IPS DF 19.7 (cell line): ENCODE measurements at places on chromosomes 6 and 20.
A peak's percentile ranks its signal among the peaks of the same experiment; 100 is the strongest.

DNA sequence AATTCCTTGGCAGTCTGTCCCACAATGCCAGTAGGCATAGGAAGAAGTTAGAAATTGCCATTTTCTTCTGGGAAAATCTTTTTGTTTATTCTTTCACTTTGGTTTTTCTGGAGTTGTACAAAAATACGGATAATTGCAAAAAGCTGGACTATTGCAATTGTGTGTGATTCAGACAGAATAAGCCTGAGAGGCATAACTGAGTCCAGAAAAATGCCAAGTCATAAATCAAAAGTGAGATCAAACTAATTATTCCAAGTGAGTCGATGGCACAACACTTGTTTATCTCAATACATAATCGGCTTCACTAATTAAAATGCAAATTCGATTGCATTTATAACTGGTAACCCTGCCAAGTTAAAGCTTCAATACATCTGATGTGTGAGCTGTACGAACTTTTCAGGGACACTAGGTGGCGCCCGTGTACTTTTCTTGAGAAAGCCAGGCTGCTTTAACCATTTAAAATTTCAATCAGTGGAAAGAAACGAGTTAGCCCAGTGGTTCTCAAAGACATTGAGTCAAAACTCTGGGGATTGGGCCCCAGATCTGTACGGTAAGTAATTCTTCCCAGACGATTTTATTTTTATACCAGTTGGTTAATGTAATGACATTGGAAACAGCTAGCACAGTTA is 102.6 kb downstream of the LAMP5 start:
- DNase-seq: no peak

DNA sequence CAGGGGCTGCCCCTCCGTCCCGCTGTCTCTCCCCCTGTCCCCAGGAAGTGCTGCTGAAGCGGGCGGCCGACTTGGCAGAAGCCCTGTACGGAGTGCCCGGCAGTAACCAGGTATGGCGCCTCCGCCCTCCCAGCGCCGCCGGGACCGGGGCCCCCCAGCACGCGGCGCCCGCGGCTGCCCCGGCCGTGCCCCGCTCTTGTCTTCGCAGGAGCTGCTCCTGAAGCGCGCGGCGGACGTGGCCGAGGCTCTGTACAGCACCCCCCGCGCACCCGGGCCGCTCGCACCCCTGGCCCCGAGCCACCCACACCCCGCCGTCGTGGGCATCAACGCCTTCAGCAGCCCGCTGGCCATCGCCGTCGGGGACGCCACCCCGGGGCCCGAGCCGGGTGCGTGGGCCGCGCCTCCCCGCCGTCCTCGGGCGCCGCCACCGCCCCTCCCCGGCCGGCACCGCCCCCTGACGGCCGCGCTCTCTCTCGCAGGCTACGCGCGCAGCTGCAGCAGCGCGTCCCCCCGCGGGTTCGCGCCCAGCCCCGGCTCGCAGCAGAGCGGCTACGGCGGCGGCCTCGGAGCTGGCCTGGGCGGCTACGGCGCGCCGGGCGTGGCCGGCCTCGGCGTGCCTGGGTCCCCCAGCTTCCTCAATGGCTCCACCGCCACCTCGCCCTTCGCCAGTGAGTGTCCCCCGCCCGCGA is 48.4 kb downstream of the CPXM1 start:
- DNase-seq: no peak

- no peak for DNase-seq
These were observed 511.8 kb upstream of the ID4 start for GRCh38 chr6:19325335-19325789.

DNA sequence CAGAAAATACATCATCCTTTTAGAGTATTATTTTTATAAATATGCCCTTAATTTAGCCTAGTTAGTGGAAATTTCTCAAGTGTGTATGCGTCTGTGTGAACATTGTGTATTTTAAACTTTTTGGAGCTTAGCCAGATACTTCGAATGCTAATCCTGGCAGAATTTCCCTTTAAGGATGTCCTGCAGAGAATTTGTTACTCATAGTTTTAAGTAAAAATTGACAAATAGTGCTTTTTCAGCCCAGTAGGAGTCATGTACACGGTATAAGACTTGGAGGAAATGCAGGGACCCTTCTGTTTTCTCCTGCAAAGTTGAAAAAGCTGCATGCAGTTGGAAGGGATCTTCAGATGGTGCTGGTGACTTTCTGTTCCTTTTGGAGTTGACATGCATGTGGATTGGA is at the start of gene FHL5:
TSS of gene FHL5 (plus strand) at position 243 of the 400 bp plus-strand sequence. CDS start 40,486 bp downstream, outside the sequence.
- DNase-seq: no peak

DNA sequence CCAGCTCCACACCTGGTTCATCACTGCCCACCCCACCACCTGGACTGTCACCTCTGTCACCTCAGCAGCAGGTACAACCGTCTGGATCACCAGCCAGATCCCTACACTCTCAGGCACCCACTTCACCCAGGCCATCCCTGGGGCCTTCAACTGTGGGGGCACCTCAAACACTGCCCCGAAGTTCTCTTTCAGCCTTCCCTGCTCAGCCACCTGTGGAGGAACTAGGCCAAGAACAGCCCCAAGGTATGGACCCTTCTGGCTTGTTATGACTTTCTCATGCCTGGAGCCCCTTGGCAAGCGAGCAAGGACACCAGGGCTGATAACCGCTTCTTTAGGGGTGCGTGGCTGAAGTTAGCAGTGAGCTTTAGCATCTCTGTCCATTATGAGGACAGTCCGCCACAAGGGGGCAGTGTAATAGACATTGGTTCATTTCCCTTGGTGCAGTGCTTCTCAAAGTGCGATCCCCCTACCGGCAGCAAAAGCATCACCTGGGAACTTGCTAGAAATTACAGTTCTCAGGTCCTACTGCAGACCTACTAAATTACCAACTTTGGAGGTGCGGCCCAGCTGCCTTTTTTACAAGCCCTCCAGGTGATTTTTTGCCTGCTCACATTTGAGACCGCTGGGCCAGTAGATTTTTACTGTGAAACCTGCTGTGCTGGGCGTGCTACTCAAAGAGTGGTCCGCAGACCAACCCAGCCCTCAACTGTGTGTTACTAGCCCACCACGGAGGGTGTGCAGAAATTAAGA is 32.5 kb downstream of the PNPLA1 start:
- peak; percentile 89 for DNase-seq

GRCh38 chr20:25338112-25339023 is 52.3 kb downstream of the ABHD12 start:
- no peak for DNase-seq

GRCh38 chr20:49987868-49988690 is 5.3 kb downstream of the SNAI1 start:
- no peak for DNase-seq

GRCh38 chr6:53361549-53362031 is 12.8 kb upstream of the ELOVL5 start:
- DNase-seq: no peak

GRCh38 chr6:127586372-127586771 is 9.4 kb downstream of the C6orf58 start:
- peak; percentile 20 for DNase-seq

DNA sequence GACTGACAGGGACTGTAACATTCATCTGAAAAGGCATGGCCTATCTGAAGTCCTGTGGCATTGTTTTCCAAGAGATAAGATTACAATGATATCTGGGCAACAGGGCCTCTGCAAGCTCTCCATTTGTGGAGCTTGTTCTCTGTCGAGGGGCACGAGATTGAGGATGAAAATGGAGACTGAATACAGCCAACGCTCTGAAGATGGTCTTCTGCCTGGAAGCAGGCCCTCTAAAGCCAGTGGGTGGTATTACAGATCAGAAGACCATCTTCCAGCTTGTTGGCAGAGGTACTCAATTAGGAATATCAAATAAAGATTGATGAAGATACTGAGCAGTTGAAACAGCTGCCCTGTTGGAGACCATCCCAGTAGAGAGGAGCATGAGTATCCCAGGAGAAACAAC is 288.2 kb downstream of the CENPW start:
- DNase-seq: no peak

GRCh38 chr6:23246896-23247295 is 677.5 kb downstream of the HDGFL1 start:
- DNase-seq: no peak

DNA sequence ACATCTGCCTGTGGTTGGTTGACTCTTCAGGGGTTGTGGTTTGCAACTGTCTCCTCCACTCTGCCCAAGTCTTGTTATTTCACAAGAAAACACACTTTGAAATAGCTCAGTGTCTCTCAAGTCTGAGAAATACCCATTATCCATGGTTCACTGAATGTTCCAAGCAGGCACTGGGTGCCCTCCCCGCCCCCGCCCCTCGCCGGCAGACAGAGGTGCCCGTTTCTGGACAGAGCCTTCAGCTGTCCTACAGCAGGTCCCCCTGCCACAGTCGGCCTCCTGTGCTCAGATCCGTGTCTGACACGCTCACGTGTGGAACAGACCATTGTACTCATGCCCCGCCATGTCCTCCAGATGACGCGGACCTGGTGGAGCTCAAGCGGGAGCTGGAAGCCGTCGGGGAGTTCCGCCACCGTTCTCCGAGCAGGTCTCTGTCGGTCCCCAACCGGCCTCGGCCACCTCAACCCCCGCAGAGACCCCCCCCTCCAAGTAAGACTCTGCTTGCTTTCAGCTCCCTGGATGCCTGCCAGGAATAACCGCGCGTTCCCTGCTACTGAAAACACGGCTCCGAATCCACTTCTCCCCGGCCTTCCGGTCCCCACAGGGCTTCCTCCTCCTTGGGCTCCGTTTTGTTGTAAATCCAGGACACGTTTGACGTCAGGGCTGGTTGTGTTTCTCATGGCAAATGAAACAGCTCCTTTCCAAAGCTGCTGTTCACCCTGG is 81.4 kb downstream of the SERAC1 start:
- no peak for DNase-seq

DNA sequence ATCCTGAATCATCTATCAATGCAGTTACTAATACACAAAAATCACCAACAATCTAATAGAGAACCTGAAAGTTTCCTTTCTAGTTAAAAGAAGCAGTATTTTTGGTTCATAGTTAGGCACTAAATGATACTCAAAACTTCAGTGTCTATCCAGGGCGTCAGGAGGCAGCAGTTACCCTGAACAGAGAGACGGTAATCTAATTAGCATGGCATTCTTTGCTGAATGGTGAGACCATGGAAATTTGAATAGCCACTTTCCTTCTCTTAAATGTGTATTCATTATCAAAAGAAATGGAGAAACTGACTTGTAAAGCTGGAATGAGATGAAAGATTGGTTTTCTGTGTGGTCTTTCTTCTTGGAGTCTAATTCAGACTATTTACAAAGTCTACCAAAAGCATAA is 146.6 kb upstream of the BMP5 start:
- DNase-seq: no peak
